Right renal pelvis (tissue), 4 donors: ENCODE measurements at places on chromosomes 5 and 9. TPM values are rescaled to one million over a fixed set of nuclear protein-coding genes. Genes with fewer than 3 reads are reported as not detected.

DNA sequence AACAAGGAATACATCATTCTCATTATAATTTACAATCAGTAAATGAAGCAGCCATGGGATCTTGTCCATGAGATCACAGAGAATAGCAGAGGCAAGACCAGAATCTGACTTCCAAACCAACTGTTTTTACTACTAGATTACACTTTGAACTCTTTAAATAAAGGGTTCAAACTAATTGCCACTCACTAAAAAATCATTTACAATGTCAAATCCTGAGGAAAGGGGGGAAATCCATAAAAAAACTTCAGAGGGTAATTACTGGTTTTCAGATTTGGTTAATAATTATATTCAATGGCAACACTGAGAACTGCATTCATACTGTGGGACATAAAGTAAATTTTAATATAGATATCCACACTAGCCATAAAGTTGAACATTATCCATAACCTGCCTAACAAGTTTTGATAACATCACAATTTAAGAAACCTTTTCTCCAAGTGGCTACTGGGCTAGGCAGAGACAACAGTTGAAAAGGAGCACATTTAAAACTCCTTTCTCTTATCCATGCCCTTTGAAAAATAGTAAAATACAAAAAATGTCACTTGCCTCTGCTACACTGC, 15.9 kb downstream of the PLPP1 start:
- no peak for DNase-seq

DNA sequence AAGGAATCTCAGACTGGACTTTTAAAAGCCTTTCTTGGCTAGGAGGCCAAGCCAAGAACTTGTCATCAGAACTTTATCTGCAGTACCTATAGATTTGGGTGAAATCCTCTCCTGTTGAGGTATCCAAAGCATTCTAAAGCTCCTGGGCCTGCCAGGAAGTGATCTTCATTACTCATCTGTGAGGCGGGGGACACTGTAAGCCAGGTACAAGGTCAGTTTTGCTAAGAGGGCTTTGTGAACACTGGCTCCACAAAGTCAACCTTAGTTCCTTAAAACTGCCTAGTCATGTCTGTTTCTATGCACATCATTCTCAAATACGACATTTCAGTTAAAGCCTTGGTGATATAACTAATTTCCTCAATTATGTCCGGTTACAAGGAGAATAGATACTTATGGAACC, 236.7 kb downstream of the PIK3R1 start:
- DNase-seq, result no peak

DNA sequence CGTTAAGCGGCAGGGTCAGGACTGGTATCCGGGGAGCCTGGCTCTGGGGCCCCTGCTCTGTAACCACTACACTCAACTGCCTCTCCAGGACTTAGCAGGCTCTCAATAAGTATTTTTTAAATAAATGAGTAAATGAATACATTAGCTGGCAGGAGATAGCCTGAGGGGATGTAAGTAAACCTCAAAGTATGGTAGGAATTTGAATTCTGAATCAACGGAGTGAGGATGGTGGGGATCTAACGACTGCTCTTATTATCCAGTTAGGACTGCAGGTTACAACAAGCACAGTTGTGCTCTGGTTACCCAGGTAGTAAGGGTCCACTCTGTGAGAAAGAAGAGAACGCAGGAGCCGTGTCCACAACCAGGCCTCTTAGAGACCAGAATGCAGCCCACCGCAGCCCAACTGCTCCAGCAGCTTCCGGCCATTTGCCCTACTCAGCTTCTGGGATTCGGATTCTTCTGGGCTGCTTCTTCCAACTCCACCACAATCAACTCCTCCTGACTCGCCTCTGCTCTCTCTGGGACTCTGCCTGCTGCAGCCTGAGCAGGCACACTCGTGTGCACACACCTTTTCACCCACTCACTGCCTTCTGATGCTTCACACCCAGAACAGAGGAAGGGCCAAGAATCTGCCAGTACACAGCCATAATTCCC, 52.6 kb downstream of the MED27 start:
- DNase-seq, result no peak

GRCh38 chr5:139837711-139838380, 42.2 kb downstream of the PSD2 start:
- no peak for DNase-seq

GRCh38 chr9:91419222-91420191, 4.1 kb downstream of the NFIL3 start:
- no peak for DNase-seq

DNA sequence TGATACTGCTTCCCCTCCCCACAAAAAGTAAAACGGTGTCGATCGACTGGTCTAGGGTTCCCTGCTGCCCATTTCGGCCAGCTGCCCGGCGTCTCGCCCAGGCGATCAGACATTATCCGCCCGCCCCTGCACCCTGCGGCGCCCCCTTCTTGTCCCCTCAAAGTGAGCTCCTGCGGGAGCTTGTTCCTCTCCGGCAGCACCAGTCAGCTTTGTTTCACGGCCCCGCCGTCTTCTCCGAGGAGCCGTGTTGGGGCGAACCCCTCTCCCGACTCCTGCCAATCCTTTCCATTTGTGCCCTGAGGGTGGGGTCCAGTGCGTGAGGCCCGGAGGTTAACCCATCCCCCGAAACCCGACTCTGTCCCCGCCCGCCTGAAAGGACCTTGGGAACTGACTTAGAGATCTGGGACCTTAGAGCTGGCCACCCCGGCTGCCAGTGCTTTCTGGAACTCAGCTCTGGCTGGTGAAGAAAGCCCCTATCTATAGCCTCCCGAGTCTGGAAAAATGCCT, 518 bp downstream of the UBE2B start:
- DNase-seq, result peak; percentile 14

- no peak for DNase-seq
Measured at GRCh38 chr5:131749138-131749537, 47.7 kb downstream of the FNIP1 start.

GRCh38 chr5:148378670-148379069, 5.1 kb upstream of the FBXO38 start:
- no peak for DNase-seq

DNA sequence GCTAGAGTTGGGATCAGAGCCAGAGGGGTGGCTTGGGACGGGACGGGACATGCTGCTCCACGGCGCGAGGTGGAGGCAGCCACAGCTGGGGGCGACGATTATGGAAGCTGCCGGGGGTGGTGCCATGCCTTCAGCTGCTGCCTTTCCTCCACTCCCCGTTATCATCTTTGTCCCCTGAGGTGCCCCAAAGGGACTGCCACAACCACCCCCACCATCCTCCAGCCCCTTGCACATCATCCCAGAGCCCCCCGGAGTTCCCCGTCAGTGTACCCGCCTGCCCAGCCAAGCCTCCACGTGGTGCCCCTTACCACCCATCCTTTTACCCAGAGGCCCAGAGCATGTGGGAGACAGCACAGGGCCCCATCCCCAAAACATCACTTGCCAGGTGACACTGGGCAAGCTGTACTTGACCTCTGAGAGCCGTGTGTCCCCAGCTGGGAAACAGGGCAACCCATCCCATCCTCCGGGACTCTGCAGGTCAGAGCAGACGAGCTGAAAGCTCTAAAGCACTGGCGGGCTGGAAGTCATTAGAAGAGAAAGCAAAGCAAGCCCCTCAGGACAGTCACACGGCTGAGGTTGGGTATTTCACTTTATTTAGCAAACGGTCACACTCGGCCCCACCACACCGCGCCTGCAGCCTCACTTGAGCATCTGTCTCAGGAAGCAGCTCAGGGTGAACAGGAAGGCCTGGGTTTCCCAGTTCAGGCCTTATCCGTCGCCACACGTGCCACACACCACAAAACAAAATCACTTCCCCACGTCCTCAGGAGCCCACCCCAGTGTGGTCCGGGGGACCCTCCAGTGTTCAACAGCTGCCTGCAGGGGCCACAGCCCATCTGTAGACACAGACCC, 19.5 kb upstream of the MXD3 start:
- no peak for DNase-seq

DNA sequence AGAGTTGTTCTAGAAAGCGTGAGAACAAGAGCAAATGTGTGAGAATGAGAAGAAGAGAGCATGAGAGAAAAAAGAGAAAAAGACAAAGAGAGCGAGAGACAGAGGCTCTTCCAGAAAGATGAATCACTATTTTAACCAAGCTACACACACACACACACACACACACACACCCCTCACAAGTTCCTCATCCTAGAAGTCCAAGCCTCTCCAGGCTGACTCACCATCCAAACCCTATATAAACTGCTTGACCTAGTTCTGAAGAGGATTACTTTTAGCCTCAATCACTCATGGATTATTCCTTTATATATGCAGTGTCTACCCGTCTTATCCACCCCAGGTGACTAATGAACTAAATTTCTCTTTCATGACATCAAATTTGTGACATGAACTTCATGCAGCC, 37.6 kb downstream of the C9orf57 start:
- no peak for DNase-seq

- no peak for DNase-seq
Measured at GRCh38 chr5:154278186-154278585, 87.7 kb downstream of the GALNT10 start.

- DNase-seq, result no peak
Measured at GRCh38 chr5:14574891-14575508, 6.6 kb upstream of the OTULINL start.

DNA sequence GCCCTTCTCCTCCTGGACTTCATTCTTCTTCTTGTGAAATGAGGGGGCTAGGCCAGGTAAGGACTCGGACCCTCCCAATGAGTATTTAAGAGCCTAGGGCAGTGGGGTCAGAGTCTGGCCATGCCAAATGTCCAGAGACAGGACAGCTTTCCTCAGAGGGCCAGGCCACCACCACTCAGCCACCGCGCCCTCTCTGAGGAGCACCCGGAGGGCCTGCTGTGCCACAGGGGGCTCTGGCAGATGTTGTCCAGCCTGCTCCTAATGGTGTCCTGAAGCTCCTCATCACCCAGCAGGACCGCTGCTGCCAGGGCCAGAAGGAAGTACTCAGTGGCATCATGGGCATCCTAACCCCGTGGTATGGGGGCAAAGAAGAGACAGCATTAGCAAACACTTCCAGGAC, 58.3 kb downstream of the SH3TC2 start:
- no peak for DNase-seq

DNA sequence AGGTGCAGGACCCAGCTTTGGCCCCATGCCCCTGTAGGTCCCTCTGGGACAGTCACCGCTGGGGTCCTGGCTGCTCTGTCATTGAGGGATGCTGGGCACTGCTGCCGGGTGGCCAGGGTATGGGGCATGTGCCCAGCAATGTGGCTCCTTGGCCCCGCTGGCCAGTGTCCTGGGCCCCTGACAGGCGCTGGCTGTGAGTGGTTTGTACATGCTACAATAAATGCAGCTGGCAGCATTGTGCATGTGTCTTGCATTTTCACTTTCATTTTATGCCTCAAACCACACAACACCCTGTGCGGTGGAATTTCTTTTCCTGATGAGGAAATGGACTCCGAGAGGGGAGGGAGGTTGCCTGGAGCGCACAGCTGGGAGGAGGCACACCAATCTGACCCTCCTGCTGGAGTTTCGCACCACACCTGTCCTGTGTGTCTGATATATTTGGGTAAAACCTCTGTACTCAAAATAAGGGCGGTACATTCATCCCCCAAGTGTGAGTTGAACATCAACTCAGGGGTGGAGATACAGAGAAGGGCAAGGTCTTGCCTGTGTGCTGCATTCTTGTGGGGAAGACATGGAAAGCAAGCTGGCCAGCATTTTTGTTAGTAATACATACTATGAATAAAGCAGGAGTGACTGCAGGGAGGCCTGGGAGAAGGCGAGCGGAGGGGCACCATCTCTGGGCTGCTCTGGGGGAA, 11.7 kb downstream of the TSPAN17 start:
- DNase-seq, result no peak

DNA sequence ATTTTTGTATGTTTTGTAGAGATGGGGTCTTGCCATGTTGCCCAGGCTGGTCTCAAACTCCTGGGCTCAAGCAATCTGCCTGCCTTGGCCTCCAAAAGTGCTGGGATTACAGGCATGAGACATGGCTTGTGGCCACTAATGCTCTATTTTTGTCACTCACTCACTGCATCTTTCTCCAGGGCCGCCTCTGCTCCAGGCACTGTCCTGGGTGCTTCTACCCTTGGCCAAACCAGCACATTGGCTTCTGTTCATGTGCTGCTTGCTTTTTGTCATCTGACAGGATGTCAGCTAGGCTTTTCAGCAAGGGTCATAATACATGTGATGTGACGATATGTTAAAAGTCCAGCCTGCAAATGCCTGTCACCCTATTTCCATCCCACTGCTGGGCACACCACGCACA, 3.2 kb downstream of the ODF2 start:
- no peak for DNase-seq

GRCh38 chr9:137141050-137141810, 2.3 kb downstream of the GRIN1 start:
- no peak for DNase-seq

Gene F2RL2
- 0.49 TPM for polyA plus RNA-seq

Gene SPATA9
- 1.1 TPM for polyA plus RNA-seq

Gene TMEM171
- polyA plus RNA-seq, result 4.9 TPM

Gene GRIN1
- 0.12 TPM for polyA plus RNA-seq

Gene FOXD4L6
- polyA plus RNA-seq, result not detected

Gene ADRA1B
- polyA plus RNA-seq, result 2.9 TPM
